Stimulated activated CD8-positive, alpha-beta memory T cell treated with anti-CD3 and anti-CD28 coated beads, Interleukin-7, amount 100 ng/mL, for 4 hours (primary cell): ENCODE measurements at places on chromosomes 13 and 19.

DNA sequence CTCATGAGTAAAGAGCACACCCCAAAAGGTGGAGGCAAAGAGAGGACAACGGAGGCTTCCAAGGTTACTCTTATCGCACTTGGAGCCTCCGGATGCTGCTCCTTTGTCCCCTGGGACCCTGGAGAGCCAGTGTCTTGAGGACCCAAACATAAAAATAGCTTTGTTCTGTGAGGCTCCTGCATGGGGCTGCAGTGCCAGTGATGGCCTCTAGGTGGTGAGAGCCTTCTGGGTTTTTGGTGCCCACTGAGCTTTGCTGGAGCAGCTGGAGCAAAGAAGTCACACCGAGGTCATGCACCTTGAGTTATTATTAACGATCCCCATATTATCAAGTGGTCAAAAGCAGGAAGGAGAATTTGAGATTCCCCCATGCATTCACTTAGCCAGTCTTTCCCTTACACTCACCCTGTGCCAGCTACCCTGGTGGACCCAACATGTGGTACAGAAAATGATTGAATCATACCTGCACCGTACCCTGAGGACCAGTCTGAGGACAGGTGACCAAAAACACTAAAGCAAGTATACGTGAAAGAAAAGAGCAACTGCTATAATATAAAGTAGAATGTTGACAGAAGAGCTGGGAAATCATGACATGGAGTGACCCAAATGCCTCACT, 41.5 kb downstream of the ZNF682 start:
- DNase-seq = no peak

DNA sequence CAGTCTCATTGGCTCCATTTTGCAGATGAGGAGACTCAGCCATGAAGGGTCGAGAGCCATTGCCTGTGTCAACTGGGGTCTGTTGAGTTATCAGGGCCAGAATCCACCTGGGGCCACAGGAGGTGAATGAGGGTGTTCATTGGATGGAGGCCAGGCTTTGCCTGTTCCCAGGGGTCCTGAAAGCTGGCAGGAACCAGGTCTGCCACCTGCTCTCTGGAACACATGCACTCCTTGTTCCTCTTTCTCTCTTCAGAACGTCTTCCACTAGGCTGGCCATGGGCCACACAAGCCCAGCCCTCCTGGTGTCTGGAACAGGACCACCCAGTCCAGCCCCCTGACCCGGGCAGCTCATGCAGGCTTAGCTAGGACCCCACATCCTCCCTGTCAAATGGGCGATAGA, 21.1 kb downstream of the PPP1R37 start:
- DNase-seq = no peak

- DNase-seq = no peak
Measured at GRCh38 chr19:2333027-2333806, 4.7 kb downstream of the SPPL2B start.

DNA sequence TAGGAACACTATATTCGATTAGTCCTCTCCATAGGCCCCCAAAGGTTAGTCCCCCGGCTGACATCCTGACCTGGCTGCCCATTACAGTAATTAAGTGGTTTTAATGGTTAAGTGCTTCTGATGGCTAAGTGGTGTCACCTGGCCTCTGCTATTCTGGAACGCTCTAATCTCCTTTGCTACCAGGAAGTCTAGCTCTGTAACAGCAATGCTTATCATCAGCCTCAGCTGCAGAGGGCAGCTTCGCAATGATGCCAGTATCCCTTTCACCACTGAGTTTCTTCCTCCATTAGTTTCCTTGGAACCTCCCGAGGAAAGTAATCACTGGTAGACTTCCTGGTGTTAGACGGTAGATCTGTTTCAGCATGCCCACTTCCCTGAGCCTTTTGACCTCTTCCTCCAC, 8.6 kb upstream of the RNF6 start:
- DNase-seq = no peak

- no peak for DNase-seq
Measured at GRCh38 chr13:51292000-51292565, 47.4 kb upstream of the SERPINE3 start.

DNA sequence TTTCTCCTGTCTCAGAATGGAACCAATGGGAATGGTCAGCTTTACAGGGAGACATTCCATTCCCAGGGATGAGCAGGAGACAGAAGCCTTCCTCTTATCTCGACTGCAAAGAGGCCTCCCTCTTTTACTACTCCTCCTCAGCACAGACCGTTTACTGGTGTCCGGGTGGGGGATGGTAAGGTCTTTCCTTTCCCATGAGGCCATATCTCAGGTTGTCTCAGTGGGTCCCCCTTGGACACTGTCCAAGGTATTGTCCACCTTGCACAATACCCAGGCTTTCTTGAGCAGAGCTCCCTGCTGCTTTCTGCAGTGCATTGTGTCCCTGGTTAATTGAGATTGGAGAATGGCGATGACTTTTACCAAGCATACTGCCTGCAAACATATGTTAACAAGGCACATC, 7.5 kb upstream of the ZNF808 start:
- no peak for DNase-seq
